ENCODE measurements at places on chromosomes 13 and 19. TPM values are rescaled to one million over a fixed set of nuclear protein-coding genes. Genes with fewer than 3 reads are reported as not detected.

Gene MEIS3
- 86.7 TPM for total RNA-seq

Gene ZNF382
- 6.4 TPM for total RNA-seq

Gene PSG3
- total RNA-seq, result not detected

Gene FFAR2
- total RNA-seq, result not detected

Gene TINCR
- 0.09 TPM for total RNA-seq

Gene CFAP97D2
- not detected for total RNA-seq

Gene RELB
- 5.5 TPM for total RNA-seq

Gene ZNF154
- total RNA-seq, result 3.6 TPM

Gene VSTM2B
- not detected for total RNA-seq

Gene SKA3
- 2.3 TPM for total RNA-seq

Gene GRIN2D
- total RNA-seq, result 0.18 TPM

Gene CSNK1G2
- 58.3 TPM for total RNA-seq

Gene MRI1
- 22.6 TPM for total RNA-seq

Gene S1PR4
- total RNA-seq, result not detected

Gene SYCN
- not detected for total RNA-seq

Gene IGSF23
- total RNA-seq, result not detected

Gene LATS2
- 13.8 TPM for total RNA-seq

Gene IER2
- 6.5 TPM for total RNA-seq

Gene UBE2L5
- 0.09 TPM for total RNA-seq

Gene ZNF507
- 10.2 TPM for total RNA-seq

Gene EHD2
- 133 TPM for total RNA-seq

Gene CLDN10
- not detected for total RNA-seq

Gene MARCHF2
- 51.6 TPM for total RNA-seq

Gene OLFM4
- not detected for total RNA-seq

Gene ZNF442
- 3.6 TPM for total RNA-seq

Gene CGB2
- total RNA-seq, result not detected

Gene RASAL3
- 0.09 TPM for total RNA-seq

Gene ZNF563
- total RNA-seq, result 5.2 TPM

Gene KLF1
- total RNA-seq, result not detected

Gene GRIK5
- total RNA-seq, result not detected

Gene PABPC3
- total RNA-seq, result 0.09 TPM

Gene OR7C1
- not detected for total RNA-seq

Gene NANOS3
- not detected for total RNA-seq

Gene TEKTIP1
- total RNA-seq, result not detected

Gene B3GNT3
- not detected for total RNA-seq

Gene PALM3
- total RNA-seq, result under 0.01 TPM

Gene PNMA8A
- 1.4 TPM for total RNA-seq

Gene ZNF570
- total RNA-seq, result 9.0 TPM

Gene LHB
- total RNA-seq, result not detected

Gene EDDM13
- total RNA-seq, result not detected

Gene RFPL4A
- total RNA-seq, result not detected

Gene CLEC17A
- total RNA-seq, result 0.28 TPM

Gene ZNF600
- 3.0 TPM for total RNA-seq

Gene ZGLP1
- total RNA-seq, result 0.28 TPM

Gene SRRM5
- total RNA-seq, result not detected

Gene ETV2
- 0.28 TPM for total RNA-seq

Measured in smooth muscle cell of bladder (primary cell).